ENCODE measurements at places on chromosomes 5 and 9. TPM values are rescaled to one million over a fixed set of nuclear protein-coding genes. Genes with fewer than 3 reads are reported as not detected.

The FGFR4 gene
- total RNA-seq: 0.85 TPM

The SREK1IP1 gene
- 7.9 TPM for total RNA-seq

The LHX3 gene
- total RNA-seq: not detected

The IL4 gene
- not detected for total RNA-seq

The PLAA gene
- total RNA-seq: 14.5 TPM

The OSMR gene
- total RNA-seq: 52.4 TPM

The ADGRV1 gene
- total RNA-seq: 6.9 TPM

The SHROOM1 gene
- total RNA-seq: 49.4 TPM

The TAF11L10 gene
- total RNA-seq: not detected

The ZFP2 gene
- total RNA-seq: 0.75 TPM

The ZNF883 gene
- total RNA-seq: not detected

The BARX1 gene
- not detected for total RNA-seq

The DIPK1B gene
- 86.2 TPM for total RNA-seq

The PCDHGA2 gene
- 4.9 TPM for total RNA-seq

The SLC46A2 gene
- total RNA-seq: not detected

The EMB gene
- 6.4 TPM for total RNA-seq

The RPS23 gene
- 1,118 TPM for total RNA-seq

The FOXI1 gene
- total RNA-seq: not detected

The KCNV2 gene
- not detected for total RNA-seq

The TMEM215 gene
- total RNA-seq: 0.75 TPM

The IFNA2 gene
- total RNA-seq: not detected

The PRDM9 gene
- not detected for total RNA-seq

The GARIN3 gene
- total RNA-seq: not detected

The NANS gene
- total RNA-seq: 40.7 TPM

The SMIM33 gene
- not detected for total RNA-seq

The LIFR gene
- total RNA-seq: 116 TPM

The ARL14EPL gene
- total RNA-seq: not detected

The SHISAL2B gene
- not detected for total RNA-seq

The UBE2QL1 gene
- 0.85 TPM for total RNA-seq

The HAPLN1 gene
- total RNA-seq: 2.0 TPM

The MOB3B gene
- total RNA-seq: 2.4 TPM

The SLC1A3 gene
- total RNA-seq: 3.0 TPM
